ENCODE measurements at places on chromosomes 3 and 15.

DNA sequence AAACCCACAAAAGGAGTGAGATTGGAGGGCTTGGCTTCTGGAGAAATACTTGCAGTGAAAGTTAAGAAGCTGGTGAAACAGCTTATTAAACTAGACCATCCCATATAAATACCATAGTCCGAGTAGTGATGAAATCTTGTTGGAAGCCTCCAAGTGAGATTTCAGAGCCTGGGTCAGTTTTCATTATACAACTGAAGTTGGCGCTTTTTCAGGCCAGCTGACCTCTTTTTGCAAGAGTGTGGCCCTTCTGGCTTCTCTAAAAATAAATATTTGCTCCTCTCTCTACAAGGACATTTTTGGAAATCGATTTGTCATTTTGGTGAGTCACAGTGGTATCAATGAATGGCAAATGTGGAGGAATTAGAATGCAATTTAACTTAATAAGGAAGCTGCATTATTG lies 51.2 kb upstream of the THRB start:
- DNase-seq: no peak

GRCh38 chr15:96345560-96346399 lies 15.3 kb downstream of the NR2F2 start:
- no peak for DNase-seq

- no peak for DNase-seq
Observed at GRCh38 chr15:44489464-44489863, 47.5 kb upstream of the EIF3J start.

GRCh38 chr15:68204361-68204760 lies 771 bp downstream of the CALML4 start:
- DNase-seq: no peak

- no peak for DNase-seq
Observed at GRCh38 chr3:155302481-155302880, 9.0 kb upstream of the STRIT1 start.

DNA sequence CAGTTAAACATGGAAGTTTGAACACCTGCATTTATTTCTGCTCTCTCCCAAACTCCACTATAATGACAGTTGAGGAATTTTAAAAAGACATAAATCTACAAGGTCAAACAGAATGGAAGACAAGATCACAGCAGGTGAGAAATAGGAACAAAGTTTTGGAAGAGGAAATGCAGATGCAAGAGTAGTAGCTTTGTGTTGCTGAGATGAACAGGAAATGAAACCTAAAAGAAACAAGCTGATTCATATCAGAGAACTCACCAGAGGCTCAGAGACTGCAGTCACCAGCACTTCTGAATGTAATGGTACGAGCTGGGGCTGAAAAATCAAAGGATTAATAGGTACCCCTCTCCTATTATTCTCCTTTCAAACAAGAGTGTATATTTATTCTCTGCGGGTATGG lies 459.9 kb downstream of the RAP2B start:
- no peak for DNase-seq

DNA sequence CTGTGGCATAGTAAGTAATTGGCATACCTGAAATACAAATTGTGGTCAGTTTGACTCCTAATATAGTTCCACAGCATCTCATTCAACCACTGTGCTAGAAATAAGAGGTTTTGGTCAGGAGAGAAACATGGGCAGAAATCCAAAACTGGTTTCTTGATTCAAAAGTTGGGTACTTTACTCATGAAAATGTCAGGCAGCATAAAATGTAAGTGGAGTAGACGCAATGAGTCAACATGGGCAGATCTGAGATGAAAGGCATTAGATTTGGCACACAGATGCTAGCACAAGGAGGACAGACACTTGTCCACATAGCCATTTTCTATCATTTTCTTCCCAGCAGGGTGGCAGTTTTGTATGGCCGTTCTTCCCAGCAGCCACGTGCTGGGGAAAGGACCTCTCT lies 255.8 kb upstream of the CDIN1 start:
- no peak for DNase-seq

DNA sequence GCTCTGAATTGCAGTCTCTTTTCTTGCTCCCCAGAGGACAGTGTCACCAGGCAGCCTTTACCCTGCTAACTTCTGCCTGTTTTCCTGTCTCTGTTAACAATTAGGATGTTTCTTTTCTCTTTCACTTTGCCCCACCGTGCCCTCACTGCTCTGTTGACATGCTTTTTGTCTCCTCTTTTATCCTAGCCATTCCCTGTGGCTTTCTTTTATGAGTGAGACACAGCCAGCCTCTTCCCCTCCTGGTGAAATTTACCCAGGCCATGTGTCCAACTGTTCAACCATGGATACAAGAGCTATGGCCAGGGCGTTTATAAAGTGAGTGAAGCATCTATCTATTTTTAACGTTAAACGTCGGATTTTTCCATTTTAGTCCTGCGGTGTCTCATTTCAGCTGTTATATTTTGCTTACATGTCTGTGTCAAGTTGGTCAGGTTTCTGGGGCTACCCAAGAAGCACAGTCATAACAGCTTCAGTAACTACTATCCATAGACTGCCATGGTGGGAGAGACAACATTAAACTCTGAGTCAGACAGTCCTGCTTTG lies 443.2 kb upstream of the AZI2 start:
- no peak for DNase-seq

DNA sequence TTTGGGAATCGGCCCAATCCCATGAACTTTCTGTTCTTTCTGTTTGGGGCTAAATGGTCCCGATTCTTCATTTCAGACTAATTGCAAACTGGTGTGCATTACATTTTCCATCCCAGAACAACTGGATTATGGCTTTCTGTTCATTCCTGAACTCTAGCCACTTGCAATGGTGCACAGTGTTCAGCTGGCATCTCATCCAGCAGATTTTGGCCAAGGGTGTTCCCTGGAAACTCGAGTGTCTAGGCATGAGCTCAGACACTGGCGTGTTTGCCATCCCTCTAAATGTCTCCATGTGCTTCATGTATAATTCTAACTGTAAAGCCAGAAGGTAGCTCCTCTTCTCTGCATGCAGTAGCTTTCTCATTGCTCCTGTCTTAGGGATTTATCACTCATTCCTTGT lies 97.1 kb upstream of the MYZAP start:
- no peak for DNase-seq

GRCh38 chr3:45773072-45773471 lies 23.3 kb downstream of the SLC6A20 start:
- DNase-seq: no peak

- DNase-seq: no peak
Observed at GRCh38 chr15:54131410-54131809, 153.2 kb downstream of the UNC13C start.

- DNase-seq: no peak
Observed at GRCh38 chr3:104855702-104856101, 511.0 kb upstream of the ALCAM start.

- no peak for DNase-seq
Observed at GRCh38 chr3:123084738-123085237, 18.0 kb downstream of the PDIA5 start.

- DNase-seq: no peak
Observed at GRCh38 chr3:174958671-174959328, 99.7 kb downstream of the NAALADL2 start.

DNA sequence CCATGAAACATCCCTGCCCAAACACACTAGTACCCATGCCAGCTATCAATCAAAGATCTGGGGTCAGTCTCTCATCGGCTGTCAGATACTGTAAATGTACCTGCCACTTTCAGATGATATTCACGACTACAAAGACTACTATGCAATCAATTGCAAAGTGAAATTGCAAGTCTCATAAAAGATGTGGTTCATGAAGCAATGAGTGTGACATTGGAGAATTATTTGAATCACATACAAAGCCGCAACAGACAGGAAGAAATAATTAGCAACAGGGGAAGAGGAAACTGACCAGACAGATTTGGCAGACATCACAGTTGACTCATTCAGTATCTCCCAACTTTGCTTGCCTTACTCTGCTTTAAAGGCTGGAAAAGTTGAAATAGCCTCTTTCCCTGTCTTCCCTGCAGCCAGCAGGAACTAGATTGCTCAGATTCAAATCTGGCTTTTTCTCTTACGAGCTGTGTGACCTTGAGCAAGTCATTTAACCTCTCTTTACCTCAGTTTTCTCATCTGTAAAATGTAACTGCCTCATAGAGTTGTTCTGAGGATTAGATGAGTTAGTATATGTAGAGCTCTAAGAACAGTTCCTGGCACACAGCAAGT lies 95.7 kb upstream of the C3orf80 start:
- no peak for DNase-seq

DNA sequence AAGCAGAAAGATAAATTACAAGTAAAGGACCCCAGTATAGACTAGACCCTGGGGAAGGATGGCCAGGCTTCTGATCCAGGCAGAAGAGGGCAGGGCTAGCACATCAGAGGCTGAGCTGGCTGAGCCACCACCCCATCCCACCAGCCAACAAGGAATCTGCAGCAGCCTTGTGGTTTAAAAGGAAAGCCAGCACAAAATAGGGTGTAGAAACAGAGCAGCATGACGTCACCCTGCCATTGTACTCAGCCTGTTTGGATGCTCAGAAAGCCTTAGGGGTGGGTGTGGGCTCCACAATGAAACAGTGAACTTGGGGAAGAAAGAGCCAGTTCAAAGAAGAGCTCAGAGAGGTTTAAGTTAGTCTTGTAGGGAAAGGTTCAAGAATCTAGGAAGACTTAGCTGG lies 28.2 kb downstream of the DUOX1 start:
- no peak for DNase-seq

DNA sequence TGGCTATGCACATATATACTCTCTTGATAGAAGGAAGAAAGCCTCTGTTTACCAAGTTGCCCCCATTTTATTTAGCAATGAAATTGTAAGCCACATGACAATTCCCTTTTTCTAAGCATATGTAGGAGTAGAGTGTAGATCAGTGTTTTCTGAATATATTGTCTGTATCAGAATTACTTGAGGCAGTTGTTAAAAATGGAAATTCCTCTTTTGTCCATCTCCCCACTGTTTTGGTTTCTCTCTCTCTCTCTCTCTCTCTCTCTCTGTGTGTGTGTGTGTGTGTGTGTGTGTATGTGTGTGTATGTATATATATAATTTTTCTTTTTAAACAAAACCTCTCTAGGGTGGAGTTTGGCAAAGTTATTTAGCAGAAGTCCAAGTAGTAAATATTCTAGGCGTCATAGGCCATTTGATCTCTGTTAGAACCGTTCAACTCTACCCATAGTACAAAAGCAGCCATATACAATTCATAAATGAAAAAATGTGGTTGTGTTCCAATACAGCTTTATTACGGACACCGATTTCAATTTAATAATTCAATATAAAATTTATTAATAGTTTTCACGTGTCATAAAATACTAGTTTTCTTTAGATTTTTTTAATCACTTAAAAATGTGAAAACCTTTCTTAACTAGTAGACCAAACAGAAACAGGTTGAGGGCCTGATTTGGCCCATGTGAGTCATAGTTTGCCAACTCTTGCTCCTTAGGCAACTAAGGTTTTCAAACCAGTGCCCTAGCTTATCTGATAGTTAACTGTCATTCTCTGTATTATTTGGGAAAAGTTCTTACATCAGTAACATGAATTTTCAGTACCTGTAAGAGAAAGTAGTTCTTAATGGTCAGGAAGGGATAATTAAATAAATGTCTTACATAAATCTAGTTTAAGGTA lies 39.8 kb downstream of the UBE2E1 start:
- DNase-seq: no peak

- no peak for DNase-seq
Observed at GRCh38 chr15:65920825-65921309, 51.6 kb downstream of the RAB11A start.

GRCh38 chr3:23713641-23714040 lies 92.1 kb upstream of the UBE2E1 start:
- no peak for DNase-seq

GRCh38 chr3:112561484-112561733 lies 353 bp downstream of the ATG3 start:
- DNase-seq: no peak

- no peak for DNase-seq
Observed at GRCh38 chr15:97077975-97078374, 747.5 kb downstream of the NR2F2 start.

GRCh38 chr3:136838641-136839555 lies 20.0 kb downstream of the SLC35G2 start:
- no peak for DNase-seq

- no peak for DNase-seq
Observed at GRCh38 chr3:132145833-132146232, 111.0 kb upstream of the CPNE4 start.

DNA sequence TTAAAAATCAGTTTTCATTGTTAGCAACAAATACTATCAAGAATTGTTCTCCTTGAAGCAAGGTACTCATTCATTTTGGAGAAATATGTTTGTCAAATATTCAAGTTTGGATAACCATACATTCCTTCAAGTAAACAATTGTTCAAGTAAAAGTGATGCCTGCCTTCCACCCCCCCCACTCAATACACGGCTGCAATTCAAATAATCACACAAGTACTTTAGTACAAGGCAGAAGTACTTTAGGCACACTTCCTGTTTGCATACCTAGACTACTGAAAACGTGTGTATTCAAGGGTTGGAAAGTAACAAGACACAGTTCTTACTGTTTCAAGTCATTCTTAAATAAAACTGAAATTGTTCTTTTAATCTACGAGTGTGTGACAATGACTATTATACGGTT lies 45.4 kb downstream of the TJP1 start:
- no peak for DNase-seq

- DNase-seq: no peak
Observed at GRCh38 chr3:123692041-123692440, 107.2 kb upstream of the HACD2 start.

GRCh38 chr3:187880441-187880840 lies 135.2 kb upstream of the BCL6 start:
- DNase-seq: no peak

DNA sequence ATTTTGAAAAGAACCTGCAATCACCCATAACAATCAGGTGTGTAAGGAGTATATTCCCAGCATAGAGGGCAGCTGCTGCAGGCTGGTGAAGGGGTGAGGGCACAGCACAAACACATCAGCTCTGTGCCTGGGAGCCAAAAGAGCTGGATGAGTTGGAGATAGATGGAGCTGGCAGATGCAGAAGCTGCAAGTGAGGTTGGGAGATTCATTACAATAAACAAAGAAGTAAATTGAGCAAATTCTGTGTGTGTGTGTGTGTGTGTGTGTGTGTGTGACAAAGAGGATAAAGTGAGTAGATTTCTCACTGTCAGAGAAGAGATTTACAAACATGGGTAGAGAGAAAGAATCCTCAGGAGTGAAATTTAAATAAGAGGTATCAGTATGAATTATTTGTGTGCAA lies 994.7 kb downstream of the EPHA3 start:
- DNase-seq: no peak

DNA sequence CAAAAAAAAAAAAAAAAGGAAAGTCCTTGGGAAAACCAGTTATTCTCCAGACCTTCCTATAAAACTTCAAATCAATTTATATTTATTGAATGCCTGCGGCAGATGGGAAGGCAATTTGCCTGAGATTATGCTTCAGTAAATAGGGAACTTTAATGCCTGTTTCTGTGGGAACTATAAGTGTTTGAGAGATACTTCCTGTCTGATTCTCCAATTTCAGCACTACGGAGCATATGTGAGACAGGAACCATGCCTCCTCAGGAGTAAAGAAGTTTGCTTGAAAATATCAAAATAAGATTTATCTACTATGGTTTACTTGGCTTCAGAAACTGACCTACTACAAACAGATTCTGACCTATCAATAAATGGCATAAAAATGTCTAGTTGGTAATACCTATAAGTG lies 135.5 kb downstream of the CBLB start:
- DNase-seq: no peak

Data from stimulated activated CD8-positive, alpha-beta memory T cell treated with anti-CD3 and anti-CD28 coated beads, Interleukin-15, amount 100 ng/mL, for 4 hours (primary cell).